ENCODE measurements at places on chromosomes 2 and 18. TPM values are rescaled to one million over a fixed set of nuclear protein-coding genes. Genes with fewer than 3 reads are reported as not detected.

Gene APCDD1
- 10.7 TPM for total RNA-seq

Gene NPPC
- total RNA-seq: 3.2 TPM

Gene AGXT
- total RNA-seq: 1.9 TPM

- DNase-seq: no peak
These were observed 798.4 kb upstream of the ACVR2A start for GRCh38 chr2:147046473-147046872.

DNA sequence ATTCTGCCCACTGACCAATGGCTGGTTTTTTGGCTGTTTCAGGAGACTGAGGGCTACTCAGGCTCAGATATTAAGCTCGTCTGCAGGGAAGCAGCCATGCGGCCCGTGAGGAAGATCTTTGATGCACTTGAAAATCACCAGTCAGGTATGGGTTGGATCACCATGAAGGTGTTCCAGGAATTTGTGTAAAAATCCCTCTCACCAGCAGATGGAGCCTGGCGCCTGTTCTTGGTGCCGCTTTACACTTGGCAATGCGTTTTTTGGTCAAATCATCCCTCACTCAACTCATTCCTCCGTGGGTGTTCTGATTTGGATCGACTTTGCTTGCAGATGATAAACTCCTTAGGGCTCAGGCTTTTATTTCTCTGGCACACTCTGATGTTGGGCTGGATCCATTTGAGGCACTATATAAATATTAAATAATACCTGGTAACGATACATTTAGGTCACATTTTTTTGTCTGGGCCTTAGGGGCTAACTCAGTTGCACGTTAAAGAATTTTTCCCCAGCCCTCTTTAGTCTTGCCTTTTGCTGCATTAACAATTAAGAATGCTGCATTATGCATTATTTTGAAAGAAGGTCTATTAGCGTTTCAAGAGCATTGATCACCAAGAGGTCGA is 50.0 kb downstream of the HDHD2 start:
- DNase-seq: peak; percentile 57

GRCh38 chr2:31223026-31223425 is 5.7 kb upstream of the CAPN14 start:
- no peak for DNase-seq

GRCh38 chr2:15038366-15039364 is 406.1 kb downstream of the LRATD1 start:
- DNase-seq: no peak

Data from colonic mucosa (tissue), 4 donors.